Stimulated activated CD4-positive, alpha-beta T cell treated with anti-CD3 and anti-CD28 coated beads, Interleukin-2, amount 100 ng/mL, for 4 hours (primary cell): ENCODE measurements at places on chromosomes 11 and 22.
A peak's percentile ranks its signal among the peaks of the same experiment; 100 is the strongest.

- peak; percentile 64 for DNase-seq
These were observed 32.1 kb upstream of the DGKZ start for GRCh38 chr11:46315033-46315738.

DNA sequence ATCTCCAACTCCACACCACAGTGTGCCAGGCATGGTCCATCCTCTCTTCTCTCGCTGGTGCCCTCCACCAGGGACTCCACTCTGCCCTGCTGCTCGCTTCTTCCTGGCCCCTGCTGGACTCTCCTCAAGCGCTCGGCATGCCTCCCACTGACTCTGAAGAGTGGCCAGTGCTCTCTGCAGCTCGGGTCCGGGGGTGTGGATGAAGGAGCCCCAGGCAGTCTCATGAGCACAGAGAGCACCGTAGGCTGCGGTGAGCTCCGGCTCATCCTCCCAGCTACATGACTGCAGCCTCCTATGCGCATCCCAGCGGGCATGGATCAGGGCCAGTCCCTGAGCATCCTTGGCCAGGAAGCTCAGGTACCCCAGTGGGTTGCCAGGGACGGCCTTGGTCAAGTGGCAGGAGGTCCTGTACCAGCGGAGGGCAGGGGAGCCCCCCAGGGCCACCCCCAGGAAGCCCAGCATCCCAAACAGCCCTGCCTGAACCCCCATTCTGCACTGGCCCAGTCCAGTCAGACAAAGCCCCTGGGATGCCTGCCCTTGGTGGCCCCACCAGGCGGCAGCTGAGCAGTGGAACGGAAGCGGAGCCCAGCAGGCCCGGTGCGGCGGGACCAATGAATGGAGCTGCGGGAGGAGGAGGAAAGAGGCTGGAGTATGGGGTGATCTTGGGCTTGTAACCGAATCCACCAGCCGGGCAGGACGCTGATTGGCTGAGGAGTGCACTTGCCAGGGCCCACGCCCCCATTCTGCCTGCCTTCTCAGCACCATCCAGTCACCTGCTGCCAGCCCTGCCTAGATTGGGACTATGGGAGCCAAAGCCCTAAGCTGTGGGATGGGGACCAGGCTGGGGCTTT lies at the start of gene PLA2G3:
TSS of gene PLA2G3 (minus strand) at position 643 of the 851 bp plus-strand sequence. CDS start at position 489, 154 bp downstream.
- DNase-seq = no peak

DNA sequence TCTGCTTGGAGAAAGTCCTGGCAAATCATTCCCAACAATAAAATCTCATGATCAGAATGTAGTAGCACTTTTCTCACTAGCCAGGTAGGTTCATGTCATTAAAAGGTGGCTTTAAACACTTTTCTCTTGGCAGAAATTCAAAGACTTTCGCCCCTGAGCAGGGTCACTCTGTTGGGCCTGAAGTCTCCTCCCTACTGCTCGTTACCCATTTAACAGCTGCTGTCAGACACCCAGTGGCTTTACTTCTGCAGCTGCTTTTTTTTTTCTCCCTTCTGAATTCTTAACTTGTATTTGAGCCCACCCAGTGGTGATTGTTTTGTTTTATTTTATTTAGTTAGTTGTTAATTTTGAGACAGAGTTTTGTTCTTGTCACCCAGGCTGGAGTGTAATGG lies 25.0 kb downstream of the ARHGAP8 start:
- no peak for DNase-seq

DNA sequence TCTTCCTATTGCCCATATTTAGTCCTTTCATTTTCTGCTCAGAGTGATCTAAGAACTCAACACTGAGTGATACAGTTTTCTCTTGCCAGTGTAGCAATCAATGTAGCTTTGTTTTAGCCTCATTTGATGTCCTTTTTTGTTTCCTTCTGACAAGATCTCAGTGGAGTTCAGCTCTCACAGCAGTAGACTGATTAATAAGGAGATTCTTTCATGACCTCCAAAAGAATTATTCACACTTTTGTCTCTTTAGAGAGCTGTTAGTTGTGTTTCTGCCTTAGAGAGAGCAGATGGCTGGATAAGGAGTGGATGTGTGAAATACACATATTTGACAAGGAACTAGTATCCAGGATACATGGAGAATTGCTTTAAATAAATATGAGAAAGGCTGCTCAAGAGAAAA lies 6.6 kb upstream of the TMEM225 start:
- DNase-seq = no peak

- no peak for DNase-seq
These were observed 3.0 kb downstream of the RDX start for GRCh38 chr11:110293389-110293788.
